ENCODE measurements at places on chromosomes 3 and 15.

GRCh38 chr3:178388473-178388872, 147.8 kb upstream of the KCNMB2 start:
- DNase-seq, result no peak

DNA sequence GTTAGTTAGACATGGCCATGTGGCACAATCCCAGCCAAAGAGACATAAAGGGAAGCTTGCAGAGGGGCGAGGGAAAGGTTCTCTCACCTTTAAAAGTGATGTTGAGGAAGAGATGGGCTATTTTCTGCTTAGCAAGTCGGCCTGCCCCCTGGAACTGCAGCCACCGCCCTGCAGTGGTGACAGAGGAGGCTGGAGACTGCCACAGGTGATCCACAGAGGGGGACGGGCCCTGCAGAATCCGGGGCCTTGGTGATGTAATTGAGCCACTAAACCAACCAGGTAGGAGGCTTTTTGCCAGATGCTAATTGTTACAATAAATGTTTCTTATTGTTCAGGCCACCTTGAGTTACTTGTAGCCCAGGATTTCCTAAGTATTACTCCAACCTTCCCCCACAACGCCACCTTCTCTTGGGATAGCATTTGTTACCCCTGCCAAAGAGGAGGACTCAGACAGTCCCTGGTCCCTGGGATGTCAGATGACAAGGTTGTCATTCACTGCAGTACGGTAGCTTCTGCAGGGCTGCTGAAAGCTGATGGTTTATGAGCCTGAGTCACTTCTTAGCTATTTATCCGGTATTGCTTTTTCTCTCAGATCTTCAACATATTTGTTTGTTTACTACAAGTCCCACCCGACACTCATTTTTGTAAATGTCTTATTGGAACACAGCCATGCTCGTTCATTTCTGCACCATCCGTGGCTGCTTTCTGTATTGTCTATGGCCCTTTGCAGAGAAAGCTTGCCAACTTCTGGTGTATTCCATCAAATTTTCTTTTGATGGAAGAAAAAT, 63.3 kb upstream of the SEC61A1 start:
- DNase-seq, result no peak

- DNase-seq, result no peak
These were observed 1.8 kb downstream of the GSK3B start for GRCh38 chr3:120092474-120092873.

GRCh38 chr15:48449734-48450133, 118.5 kb downstream of the DUT start:
- no peak for DNase-seq

DNA sequence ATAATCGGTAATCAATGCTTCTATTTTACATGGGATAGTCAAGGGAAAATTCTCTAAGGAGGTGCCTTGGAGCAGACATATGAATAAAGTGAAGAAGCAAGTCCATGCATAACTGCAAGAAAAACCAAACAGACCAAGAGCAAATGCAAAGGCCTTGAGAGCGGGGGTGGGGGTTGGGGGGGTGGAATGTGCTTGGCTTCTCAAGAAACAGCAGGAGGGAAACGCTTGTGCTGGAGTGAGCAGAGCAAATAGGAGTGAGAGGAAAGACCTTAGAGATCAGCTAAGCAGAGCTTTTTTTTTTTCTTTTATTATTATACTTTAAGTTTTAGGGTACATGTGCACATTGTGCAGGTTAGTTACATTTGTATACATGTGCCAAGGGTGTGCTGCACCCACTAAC, 260.8 kb downstream of the ARPP21 start:
- DNase-seq, result no peak

GRCh38 chr15:101183226-101183930, 68.5 kb downstream of the CHSY1 start:
- DNase-seq, result no peak

- DNase-seq, result no peak
These were observed 102.0 kb downstream of the LMLN start for GRCh38 chr3:198062068-198062465.
